ENCODE measurements at places on chromosomes 12 and 14.

DNA sequence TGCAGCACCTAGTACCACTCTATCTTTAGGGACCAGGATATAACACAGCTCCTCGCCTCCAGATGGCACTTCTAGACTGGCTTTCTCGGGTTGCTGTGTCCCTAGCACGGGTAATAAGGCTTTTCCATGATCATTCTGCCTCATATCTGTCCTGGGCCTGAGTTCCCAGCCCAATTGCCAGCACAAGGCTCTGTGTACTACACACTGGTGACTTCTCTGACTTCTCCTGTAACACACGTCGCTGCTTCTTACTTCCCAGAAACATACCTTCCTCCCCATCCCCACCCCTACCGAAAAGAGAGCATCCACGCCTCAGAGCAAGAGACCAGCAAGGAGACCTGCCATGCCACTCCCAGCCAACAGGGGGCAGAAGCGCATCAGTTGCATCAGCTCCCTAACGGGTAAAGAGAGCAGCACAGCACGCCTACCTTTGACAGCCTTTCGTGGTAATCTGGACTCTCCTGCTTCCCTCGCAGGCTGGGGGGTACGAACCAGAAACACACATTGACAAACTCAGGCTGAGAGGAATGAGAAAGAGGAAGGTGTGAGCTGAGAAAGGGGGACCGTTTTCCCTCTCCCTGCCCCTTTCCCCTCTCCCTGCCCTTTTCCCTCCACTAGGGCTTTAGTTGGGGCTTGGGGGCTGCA is 21.2 kb upstream of the ZNF740 start:
- DNase-seq: peak; percentile 93

DNA sequence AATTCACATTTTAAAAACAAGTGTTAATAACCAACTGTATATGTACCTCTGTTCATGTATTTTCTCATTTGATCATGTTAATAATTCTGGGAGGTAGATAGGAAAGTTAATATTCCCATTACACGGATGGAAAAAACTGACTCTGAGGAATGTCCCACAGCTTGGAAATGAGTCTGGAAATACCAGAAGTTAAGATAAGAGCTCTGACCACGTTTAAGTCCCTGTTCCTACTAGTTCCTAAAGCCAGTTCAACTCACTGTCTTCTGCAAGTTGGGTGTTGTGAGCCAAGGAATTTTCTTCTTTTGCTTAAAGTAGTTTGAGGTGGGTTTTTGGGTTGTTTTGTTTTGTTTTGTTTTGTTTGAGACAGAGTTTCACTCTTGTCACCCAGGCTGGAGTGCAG is 104.5 kb downstream of the TMEM30B start:
- no peak for DNase-seq

DNA sequence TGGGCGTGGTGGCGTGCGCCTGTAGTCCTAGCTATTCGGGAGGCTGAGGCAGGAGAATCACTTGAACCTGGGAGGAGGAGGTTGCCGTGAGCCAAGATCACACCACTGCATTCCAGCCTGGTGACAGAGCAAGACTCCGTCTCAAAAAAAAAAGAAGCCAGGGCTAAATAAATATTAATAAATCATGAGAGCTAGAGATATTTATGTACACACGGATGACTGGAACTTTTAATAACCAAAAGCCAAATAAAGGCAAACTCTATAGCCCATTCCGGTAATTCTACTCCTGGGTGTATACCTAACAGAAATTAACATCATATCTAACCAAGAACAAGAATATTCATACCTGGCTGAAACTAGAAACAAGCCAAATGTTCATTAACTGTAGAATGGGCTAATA is 7.7 kb upstream of the TRAFD1 start:
- no peak for DNase-seq

GRCh38 chr14:29168149-29168548 is 401.6 kb downstream of the FOXG1 start:
- DNase-seq: peak; percentile 3

DNA sequence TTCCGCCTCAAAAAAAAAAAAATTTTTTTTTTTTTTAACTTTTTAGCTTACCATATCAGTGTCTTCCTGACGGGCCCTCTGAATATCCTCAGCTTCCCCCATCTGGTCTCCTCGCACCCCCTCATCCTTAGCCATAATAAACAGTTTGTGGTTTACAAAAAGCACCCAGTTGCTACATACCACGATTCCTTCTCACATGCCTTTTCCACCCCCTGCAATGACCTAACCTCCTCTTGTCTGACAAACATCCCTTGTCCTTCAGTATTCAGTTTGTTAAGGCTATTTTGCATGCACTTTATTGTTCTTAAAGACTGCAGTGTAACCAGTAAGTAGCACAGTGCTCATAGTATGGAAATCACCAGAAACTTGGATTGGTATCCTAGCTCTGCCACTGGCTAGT is 88.5 kb downstream of the PPM1H start:
- no peak for DNase-seq

DNA sequence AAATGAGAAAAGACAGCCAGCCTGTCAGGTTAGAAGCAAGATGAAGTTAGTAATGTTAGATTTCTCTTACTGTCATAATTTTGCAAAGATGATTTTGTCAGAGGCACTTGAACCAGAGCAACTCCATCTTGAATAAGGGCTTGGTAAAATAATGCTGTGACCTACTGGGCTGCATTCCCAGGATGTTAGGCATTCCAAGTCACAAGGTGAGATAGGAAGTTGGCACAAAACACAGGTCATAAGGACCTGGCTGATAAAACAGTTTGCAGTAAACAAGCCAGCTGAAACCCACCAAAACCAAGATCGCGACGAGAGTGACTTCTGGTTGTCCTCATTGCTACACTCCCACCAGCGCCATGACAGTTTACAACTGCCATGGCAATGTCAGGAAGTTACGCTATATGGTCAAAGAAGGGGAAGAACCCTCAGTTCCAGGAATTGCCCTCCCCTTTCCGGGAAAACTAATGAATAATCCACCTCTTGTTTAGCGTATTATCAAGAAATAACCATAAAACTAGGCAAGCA is 1313.5 kb upstream of the TMEM132C start:
- DNase-seq: no peak

GRCh38 chr14:44369401-44370123 is 137.5 kb downstream of the FSCB start:
- DNase-seq: no peak

GRCh38 chr12:105418229-105418628 is 87.7 kb downstream of the C12orf75 start:
- peak; percentile 47 for DNase-seq

GRCh38 chr12:3236345-3237187 is 159.4 kb downstream of the TSPAN9 start:
- peak; percentile 87 for DNase-seq

DNA sequence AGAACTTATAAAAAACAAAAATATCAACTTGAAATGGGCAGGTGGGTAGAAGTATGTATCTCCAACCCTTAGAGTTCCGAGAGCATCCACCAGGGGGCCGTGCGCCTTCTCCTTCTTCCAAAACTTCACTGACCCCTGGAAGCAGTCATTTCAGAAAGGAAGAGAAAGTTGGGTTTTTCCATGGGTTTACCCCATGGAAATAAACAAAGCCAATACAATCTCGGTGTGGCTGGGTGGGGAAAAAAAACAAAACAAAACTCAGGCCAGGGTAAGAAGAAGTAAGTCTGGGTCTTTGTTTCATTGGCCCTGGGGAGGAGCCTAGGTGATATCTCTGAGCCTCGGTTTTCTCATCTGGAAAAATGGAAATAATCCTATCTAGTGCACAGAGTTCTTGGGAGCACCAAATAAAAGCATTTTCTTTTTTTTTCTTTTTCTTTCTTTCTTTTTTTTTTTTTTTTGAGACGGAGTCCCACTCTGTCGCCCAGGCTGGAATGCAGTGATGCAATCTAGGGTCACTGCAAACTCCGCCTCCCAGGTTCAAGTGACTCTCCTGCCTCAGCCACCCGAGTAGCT is 33.6 kb upstream of the HNF1A start:
- peak; percentile 81 for DNase-seq

DNA sequence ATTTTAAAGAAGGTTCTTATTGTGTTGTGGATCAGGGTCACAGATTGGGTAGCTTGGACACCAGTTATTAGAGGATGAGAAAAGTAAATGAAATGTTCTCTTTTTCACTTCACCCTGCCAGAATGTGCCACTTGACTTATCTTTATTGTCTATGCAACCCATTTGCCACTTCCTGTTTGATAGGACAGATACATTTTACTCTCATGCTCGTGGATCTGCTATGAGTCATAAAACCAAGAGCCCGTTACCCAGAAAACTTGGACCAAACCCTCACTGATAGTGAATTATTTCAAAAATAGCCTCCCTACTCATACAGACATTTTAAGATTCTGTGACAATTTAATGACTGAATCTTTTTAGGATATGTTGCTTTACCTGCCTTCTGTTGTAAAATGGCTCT is 1.8 kb downstream of the ISCA2 start:
- DNase-seq: no peak

DNA sequence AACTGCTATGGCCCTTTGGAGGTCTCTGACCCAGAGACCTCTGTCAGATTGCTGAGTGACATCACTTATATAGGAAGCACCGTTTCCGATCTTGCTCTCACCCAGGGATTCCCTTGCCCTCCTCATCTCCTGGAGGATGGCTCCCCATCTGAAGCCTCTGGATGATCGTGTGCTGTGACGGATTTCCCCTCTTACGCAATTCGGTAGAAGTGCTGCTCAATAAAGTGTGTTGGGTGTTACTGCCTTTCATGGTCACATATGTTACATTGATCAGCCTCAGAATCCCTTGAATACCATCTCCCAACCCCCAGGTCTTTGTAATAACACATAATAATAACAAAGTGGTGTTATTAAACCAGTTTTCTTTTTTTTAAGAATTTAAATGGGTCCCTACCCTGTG is 107.3 kb upstream of the CLEC14A start:
- no peak for DNase-seq

GRCh38 chr14:77206877-77207389 is 25.3 kb downstream of the TMEM63C start:
- no peak for DNase-seq

DNA sequence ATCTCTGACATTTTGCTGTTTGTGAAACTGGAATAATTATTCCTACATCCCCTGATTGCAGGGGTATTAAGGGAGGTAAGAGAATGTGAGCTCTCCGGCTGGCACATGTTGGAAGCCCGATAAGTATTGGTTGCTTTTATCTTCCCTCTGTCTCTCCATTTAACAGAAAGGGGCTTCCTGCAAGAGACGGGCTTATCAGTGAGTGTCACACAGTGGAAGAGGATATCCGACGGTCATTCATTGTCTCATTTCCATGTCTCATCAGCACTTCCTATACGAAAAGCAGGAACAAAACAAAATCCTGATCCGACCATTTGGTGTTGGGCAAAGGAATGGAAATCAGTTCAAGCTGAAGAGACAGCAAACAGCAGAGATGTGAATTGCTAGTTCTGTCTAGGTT is 10.7 kb downstream of the DYRK4 start:
- no peak for DNase-seq

- no peak for DNase-seq
These were observed 186.8 kb downstream of the CEP128 start for GRCh38 chr14:80754696-80755095.

GRCh38 chr14:68606644-68607043 is 186.2 kb downstream of the ZFP36L1 start:
- DNase-seq: no peak

DNA sequence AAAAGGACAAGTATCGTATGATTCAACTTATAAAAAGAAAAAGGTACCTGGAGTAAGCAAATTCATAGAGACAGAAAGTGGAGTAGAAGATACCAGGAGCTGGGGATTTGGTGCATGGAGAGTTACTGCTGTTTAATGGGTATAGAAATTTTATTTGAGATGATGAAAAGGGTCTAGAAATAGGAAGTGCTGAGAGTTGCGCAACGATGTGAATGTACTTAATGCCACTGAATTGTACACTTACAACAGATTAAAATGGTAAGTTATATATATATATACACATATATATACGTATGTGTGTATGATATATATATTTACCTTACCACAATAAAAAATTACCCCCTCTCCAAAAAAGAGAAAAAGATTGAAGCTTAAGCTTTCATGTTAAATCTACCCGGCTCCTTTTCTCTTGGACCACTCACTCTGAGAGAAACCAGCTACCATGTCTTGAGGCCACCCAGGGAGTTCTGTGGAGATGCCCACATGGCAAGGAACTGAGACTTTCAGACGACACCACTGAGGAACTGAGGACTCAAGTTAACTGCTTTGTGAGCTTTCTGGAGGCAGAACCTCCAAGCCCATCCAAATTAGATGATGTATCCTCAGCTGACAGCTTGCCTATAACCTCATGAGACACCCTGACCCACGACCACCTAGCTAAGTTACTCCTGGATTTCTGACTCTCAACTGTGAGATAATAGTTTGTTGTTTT is 130.0 kb upstream of the BTG1 start:
- no peak for DNase-seq

- peak; percentile 59 for DNase-seq
These were observed 44.7 kb upstream of the ATP23 start for GRCh38 chr12:57896434-57897201.

DNA sequence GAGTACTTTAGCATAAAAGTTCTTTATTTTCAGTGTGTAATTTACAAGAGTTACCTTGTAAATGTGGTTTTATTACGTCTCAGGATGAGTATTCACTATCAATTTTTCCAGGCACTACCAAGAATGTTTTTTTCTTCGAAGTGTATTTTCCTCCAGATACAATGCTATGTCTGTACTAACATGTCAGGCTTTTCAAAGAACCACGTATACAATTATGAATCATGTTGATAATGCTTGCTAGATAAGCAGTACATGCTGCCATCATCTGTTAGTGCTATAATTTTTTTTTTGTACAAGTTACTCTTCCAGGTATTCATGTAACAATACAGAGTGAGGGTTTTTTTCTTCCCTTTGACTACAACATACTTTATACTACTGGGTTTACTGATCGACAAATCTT is 5.6 kb upstream of the KANSL2 start:
- DNase-seq: no peak

DNA sequence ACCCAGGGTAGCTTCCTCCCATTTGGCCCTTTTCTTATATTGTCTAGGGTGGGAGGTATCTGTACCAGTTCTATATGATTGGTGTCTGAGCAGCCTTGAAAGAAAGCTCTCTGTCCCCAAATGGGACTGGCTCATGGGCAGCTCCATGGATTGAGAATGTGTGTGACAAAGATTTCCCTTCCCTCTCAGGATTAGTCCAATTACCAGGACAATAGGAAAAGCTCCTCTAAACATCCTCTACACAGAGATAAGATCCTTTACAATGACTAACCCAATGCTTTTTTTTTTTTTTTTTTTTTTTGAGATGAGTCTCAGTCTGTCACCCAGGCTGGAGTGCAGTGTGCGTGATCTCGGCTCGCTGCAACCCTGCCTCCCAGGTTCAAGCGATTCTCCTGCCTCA is 112.1 kb downstream of the SLC35F4 start:
- no peak for DNase-seq

GRCh38 chr12:21815306-21816062 is 41.0 kb upstream of the KCNJ8 start:
- no peak for DNase-seq
